Amniotic stem cell (primary cell): ENCODE measurements at places on chromosomes 16 and 17.

DNA sequence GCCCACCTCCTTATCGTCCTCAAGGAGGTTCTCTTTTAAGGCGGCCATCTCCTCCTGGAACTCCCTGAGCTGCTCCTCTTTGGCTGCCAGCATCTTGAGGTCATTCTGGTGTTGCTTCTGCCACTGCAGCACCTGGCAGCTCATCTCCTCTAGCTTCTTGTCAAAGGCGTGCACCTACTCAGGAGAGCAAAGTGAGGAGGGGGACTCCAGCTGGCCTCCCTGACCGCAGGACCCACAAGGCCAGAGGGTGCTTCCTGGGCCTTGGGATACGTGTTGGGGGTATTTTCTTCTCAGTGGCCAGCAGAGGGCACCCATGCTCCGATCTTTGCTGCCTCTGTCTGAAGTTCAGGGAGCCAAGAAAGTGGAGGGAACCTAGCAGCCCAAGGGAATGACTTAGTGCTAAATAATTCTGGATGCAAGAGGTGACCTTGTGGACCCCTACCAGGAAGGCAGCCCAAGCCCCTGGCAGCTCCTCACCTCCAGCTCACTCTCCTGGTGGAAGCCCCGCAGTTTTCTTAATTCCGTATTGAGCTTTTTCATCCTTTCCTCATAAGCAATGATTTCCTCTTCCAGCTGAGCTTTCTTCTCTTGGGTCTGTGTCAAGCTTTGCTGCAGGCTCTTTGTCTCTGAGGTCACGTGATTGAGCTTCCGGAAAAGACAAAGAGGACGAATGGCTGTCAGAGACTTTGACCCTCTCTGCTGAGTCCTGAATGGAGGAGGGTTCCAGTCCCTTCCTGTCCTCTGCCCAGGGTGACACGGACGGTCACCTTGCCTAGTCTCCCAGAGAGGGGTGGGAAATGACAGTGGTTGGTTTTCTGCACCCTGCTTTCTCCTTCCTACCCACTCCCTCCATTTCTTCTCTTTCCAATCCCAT is 31.4 kb downstream of the DHX38 start:
- DNase-seq, result peak; percentile 44

GRCh38 chr16:84652566-84652965 is 4.3 kb downstream of the KLHL36 start:
- no peak for DNase-seq

- DNase-seq, result no peak
Measured at GRCh38 chr17:72616447-72616846, 476.0 kb downstream of the SLC39A11 start.

GRCh38 chr17:82496529-82497434 is 22.8 kb upstream of the FOXK2 start:
- peak; percentile 87 for DNase-seq

- DNase-seq, result no peak
Measured at GRCh38 chr17:8190506-8190905, 526 bp upstream of the BORCS6 start.

GRCh38 chr16:86986809-86987487 is 330.2 kb downstream of the C16orf95 start:
- DNase-seq, result no peak

- DNase-seq, result no peak
Measured at GRCh38 chr16:50519001-50519400, 29.2 kb upstream of the NKD1 start.

GRCh38 chr17:64217249-64217691 is 45.8 kb downstream of the TEX2 start:
- no peak for DNase-seq

GRCh38 chr17:62714016-62714777 is 86.7 kb downstream of the MRC2 start:
- DNase-seq, result no peak

DNA sequence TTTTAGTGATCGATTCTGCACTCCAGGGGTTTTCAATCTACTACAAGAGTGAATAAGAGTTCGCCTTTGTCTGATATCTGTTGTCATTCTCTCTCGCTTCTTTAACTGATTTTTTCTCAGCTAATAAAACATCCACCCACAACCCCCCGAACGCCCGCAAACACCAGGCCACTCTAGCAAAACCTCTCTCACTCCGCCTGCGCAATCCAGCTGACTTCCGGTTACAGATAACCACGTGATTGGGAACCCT is 338 bp upstream of the RPL19 start:
- peak; percentile 90 for DNase-seq

GRCh38 chr17:54900457-54901229 is at the start of gene TOM1L1:
TSS of gene TOM1L1 (plus strand) at chr17:54900852. CDS start at chr17:54900866, 14 bp downstream.
- peak; percentile 52 for DNase-seq

GRCh38 chr17:6474906-6475305 is 30.7 kb downstream of the PIMREG start:
- no peak for DNase-seq

DNA sequence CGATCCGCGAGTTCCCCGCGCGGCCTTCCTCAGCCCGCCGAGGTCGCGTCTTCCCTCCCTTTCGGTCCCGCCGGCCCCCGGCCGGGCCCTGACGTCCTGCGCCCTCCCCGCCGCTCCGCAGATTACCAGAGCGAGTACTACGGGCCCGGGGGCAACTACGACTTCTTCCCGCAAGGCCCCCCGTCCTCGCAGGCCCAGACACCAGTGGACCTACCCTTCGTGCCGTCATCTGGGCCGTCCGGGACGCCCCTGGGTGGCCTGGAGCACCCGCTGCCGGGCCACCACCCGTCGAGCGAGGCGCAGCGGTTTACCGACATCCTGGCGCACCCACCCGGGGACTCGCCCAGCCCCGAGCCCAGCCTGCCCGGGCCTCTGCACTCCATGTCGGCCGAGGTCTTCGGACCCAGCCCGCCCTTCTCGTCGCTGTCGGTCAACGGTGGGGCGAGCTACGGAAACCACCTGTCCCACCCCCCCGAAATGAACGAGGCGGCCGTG is 5.4 kb downstream of the LHX1 start:
- no peak for DNase-seq

DNA sequence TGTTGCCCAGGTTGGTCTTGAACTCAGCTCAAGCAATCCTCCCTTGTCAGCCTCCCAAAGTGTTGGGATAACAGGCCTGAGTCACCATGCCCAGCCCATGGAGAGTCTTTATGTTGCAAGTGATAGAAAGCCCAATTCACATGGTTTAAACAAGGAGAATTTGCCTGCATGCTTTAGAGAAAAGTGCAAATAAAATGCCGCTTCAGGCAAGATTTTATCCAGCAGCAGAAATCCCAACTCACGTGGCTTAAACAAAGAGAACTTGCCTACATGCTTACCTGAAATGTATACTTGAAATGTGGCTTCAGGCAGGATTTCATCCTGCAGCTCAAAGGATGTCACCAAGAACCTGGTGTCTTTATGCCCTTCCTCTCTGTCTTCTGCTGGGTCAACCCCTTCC is 28.8 kb upstream of the XYLT2 start:
- DNase-seq, result no peak

- DNase-seq, result no peak
Measured at GRCh38 chr16:85054948-85055492, 27.4 kb downstream of the KIAA0513 start.

DNA sequence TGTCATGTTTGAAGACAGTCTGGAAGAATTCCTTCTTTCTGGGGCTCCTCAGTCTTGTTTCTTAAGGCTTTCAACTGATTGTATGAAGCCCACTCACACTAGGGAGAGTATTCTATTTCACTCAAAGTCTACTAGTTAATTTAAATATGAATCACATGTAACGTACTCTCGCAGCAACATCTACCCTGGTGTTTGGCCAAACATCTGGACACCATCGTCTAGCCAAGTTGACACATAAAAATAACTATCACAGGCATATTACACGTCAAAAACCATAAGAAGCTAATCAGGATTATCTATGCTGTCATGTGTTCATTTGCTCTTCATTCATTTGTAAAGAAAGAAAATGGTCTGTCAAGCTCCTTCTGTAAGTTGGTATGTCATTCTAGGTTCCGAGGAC is 787.4 kb downstream of the KCNJ2 start:
- no peak for DNase-seq

- no peak for DNase-seq
Measured at GRCh38 chr17:37239690-37240334, 136.0 kb upstream of the C17orf78 start.

GRCh38 chr16:75854152-75854551 is 127.9 kb upstream of the CPHXL start:
- no peak for DNase-seq

- DNase-seq, result peak; percentile 57
Measured at GRCh38 chr17:56125830-56126819, 27.1 kb upstream of the ANKFN1 start.

- no peak for DNase-seq
Measured at GRCh38 chr17:47641202-47641601, 8.5 kb upstream of the KPNB1 start.

DNA sequence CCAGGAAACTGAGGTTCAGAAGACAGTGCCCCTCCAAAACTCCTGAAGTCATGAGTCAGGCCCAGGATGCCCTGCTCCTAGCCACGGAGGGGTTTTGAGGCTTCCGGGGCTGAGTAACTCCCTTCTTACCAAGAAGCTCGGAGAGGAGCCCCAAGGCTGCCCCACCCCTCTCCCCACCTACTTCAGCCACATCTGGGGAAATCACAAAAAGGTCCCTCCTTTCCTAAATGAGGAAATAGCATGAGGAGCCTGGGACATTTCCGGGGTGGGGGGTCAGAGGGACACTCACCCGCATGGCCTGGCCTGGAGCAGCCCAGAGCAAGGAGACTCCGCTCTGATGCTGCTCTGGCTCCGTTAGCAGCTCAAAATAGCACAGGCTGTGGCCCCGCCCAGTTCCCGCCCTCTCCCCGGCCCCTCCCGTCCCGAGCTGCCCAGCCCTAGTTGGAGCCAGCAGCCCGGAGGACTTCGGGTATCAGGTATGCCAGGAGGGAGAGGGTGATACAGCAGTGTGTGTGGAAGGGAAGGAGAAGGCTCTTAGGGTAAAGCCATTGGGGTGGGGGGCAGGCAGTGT is 40.1 kb downstream of the MYO18A start:
- no peak for DNase-seq
